Stimulated activated CD8-positive, alpha-beta memory T cell treated with anti-CD3 and anti-CD28 coated beads, Interleukin-4, amount 100 ng/mL, for 4 hours (primary cell): ENCODE measurements at places on chromosomes 11 and 22.

- DNase-seq, result no peak
Observed at GRCh38 chr11:5922749-5923426, 19.2 kb upstream of the OR56A3 start.

- no peak for DNase-seq
Observed at GRCh38 chr11:70074746-70075145, 3.4 kb upstream of the ANO1 start.

DNA sequence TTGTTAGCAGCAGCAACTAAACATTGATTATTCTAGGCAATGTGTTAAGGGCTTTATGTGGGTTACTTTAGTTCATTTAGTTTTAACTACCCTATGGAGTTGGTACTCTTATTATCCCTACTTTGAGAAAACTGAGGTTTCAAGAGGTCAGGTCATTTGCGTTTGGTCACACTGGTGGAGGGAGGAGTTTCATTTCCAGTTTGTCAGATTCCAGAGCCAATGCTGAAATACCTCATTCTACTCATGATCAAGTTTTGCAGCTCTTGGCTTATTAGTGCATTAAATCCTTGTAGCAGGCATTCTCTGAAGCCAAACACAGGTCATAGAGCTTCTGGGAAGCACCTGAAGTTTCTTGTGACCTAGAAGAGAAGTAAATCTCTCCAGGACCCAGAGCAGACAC lies 24.1 kb upstream of the POGLUT3 start:
- no peak for DNase-seq

DNA sequence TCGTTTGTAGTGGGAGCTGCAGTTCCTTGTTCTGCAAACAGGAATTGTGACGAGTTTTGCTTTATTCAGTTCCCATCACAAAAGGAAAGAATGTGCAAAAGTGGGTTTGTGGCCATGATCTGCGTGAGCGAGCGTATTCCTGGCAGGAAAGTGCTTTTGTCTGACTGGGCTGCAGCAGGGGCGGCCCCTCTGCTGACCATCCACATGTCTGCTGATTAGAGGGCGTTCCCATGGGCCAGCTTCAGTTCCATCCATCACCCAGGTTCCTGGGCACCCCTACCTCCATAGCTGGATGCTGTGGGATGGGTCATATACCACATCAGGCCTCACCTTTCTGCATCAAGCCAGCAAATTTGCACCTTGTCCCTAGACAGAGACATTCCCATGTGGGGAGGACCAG lies 28.9 kb upstream of the GAL start:
- no peak for DNase-seq

DNA sequence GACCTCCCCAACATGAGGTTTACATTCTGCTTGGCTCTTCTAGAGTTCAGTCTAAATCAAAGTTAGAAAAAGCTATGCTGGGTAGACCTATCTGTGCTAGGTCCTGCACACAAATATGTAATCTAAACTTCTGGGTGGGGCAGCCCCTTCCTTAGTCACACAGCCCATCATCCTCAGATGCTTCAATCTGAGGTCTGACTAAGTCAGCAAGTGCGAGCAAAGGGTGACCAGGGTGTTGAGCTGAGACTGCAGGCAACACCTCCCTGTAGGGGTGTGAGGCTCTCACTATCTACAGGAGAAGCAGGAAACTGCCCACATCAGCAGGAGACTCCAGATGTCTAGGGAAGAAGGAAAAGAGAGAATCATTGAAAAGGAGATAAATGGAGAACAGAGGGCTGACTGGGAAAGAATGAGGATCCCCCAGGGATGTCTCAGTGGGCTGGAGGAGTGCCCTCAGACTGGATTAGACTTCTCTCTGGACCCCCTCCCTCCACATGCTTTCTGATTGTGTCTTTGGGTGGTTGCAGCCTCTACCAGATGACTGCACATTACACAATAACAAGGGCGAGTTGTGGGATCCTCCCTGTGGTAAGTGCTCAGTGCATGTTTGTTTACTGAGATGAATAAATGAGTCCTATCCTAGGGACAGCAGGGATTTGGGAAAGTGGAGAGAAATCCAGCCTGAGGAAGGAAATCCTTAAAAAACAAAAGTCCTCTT lies 266.2 kb upstream of the PLET1 start:
- no peak for DNase-seq

- DNase-seq, result no peak
Observed at GRCh38 chr11:118984825-118985224, 13.1 kb upstream of the CENATAC start.

- no peak for DNase-seq
Observed at GRCh38 chr22:22855617-22856308, 31.9 kb upstream of the IGLL5 start.

GRCh38 chr11:110858547-110858921 lies 146.3 kb upstream of the ARHGAP20 start:
- DNase-seq, result no peak

DNA sequence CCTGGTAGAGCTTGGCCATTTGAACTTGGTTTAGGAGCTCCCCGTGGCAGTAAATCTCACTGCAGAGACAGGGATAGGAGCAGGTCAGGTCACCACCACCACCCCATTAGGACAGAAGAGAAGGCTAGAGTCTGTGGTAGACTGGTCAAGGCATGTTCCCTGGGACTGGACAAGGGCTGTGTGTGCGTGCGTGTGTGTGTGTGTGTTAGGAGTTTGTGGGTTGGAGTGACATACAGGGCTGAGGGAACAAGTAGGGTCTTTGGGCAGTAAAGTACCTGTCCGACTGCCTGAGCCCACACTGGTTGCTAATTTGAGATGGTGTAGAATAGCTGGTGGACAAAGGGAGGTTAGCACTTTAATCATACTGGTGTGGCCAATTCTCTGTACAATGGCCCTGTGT lies 16.1 kb downstream of the TREH start:
- no peak for DNase-seq

DNA sequence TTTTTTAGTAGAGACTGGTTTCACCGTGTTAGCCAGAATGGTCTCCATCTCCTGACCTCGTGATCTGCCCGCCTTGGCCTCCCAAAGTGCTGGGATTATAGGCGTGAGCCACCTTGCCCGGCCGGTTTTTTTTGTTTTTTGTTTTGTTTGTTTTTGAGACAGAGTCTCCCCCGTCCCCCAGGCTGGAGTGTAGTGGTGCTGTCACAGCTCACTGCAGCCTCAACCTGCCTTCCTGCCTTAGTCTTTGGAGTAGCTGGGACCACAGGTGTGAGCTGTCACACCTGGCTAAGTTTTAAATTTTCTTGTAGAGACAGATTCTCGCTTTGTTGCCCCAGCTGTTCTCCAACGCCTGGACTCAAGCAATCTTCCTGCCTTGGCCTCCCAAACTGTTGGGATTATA lies 3.2 kb downstream of the PPIL2 start:
- DNase-seq, result no peak

DNA sequence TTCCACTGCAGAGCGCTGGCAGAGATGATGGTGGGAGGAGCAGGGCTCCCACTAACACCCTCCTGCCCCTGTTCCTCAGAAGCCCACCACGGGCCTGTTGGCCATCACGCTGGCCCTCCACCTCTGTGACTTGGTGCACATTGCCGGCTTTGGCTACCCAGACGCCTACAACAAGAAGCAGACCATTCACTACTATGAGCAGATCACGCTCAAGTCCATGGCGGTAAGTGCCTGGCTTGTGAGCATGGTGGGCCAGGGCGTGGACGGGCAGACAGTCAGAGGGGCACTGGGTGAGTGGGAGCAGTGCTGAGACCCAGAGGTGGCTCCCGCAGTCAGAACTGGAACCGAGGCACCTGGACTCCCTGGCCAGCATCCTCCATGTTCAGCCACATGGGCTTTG lies 57.9 kb downstream of the ST3GAL4 start:
- no peak for DNase-seq

- no peak for DNase-seq
Observed at GRCh38 chr11:78099666-78100065, 20.0 kb upstream of the NDUFC2 start.

- no peak for DNase-seq
Observed at GRCh38 chr11:116144387-116144958, 628.3 kb downstream of the BUD13 start.

DNA sequence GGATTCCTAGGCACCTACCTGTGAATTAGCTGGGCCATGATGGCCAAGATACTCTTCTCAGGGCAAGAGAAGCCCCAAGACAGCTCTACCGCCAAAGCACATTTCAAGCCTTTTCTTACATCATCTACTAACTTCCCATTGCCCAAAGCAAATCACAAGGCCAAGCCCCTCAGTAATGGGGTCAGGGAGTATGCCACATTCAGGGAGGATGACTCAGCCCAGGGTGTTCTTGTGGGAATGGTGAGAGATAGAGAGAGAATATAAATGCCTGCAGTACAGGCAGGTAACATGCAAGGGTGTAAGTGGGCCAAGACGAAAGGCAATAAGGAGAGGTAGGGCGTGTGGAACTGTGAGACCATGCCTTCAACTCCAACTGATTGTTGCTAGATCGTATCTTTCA lies 162.5 kb upstream of the ISX start:
- no peak for DNase-seq
